ENCODE measurements at places on chromosomes 12 and 14.

DNA sequence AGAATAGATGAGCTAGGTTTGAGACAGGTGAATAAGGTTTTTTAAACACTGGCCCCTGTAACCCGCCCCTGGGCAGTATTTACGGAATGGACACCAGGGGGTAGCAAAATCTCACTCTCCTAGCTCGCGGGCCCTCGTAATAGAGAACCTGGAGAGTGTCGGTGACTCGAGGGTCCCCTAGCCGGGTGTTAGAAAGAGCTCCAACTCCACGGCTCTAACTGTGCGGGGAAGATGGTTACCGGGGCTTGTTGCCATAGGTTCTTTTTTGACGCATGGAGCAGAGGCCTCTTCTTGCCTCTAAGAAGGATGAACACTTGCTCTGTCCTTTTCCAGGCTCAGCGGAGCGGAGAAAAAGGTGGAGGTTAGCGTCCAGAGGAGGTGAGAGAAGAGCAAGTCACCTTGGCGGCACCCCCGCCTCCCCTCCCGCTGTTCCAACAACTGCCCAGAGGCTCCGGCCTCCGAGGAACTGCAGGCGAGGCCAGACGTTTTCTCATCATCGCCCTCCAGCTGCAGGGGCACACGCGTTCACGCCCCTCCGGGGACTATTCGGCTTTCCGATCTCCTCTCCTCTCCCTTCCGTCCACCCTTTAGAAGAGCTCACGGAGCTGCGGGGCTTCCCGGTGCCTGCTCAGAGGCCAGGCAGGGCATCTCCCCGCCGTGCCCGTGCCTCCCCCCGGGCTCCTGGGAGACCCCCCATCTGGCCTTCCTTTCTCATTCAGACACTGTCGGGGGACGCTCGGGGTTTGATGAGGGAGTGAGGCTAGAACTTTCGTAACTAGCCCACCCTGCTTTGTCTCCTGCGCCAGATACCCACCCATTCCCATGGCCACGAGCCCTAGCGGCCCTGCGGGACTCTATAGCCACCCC, 1.4 kb upstream of the ARHGEF40 start:
- DNase-seq: peak; percentile 23

DNA sequence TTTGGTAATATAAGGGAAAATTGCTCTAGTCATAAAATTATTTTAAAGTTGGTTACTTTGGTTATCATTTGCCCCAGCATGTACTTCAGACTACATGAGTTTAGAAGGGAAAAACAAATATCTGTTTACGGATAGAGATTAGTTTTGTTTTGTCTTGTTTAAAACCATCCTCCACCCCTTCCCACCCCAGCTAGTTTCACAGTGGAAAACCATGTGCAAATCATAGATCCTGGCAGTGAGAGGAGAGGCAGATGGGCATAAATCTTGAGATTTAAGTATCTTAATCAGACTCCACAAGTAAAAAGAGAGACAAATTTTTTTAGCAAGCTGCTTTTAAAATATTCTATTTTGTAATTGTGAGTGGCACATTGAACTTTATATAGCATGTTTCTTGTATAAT, 424.7 kb downstream of the TMEM117 start:
- DNase-seq: no peak

- no peak for DNase-seq
Measured at GRCh38 chr12:93537769-93538168, 34.7 kb upstream of the SOCS2 start.

DNA sequence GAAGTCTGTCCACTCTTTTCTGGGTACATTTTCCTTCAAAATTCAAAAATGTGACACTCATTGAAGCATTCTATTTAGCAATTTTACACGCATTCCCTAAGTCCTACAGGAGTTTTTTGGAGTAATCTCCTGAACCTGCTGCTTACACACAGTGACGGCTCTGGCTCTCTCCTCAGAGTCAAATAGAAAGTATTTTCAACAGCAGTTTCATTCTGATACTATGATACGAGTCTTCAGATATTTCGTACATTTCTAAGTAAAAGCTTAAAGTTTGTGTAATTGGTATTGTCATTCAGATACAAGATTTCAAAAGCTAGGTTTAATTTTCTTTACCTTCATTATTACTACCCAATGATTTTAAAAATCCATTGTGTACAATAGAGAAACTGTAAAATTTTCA, 36.4 kb downstream of the PIWIL1 start:
- no peak for DNase-seq

DNA sequence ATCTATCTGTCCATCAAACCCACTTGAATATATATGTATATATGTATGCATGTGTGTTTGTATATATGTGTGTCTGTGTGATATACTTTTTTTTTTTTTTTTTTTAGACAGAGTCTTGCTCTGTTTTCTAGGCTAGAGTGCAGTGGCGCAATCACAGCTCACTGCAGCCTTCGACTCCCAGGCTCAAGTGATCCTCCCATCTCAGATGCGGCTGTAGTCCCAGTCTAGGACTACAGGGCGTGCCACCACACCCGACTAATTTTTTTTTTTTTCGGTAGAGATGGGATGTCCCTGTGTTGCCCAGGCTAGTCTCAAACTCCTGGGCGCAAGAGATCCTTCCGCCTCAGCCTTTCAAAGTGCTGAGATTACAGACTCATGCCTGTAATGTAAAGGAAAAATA, 13.0 kb upstream of the APOBEC1 start:
- DNase-seq: no peak

DNA sequence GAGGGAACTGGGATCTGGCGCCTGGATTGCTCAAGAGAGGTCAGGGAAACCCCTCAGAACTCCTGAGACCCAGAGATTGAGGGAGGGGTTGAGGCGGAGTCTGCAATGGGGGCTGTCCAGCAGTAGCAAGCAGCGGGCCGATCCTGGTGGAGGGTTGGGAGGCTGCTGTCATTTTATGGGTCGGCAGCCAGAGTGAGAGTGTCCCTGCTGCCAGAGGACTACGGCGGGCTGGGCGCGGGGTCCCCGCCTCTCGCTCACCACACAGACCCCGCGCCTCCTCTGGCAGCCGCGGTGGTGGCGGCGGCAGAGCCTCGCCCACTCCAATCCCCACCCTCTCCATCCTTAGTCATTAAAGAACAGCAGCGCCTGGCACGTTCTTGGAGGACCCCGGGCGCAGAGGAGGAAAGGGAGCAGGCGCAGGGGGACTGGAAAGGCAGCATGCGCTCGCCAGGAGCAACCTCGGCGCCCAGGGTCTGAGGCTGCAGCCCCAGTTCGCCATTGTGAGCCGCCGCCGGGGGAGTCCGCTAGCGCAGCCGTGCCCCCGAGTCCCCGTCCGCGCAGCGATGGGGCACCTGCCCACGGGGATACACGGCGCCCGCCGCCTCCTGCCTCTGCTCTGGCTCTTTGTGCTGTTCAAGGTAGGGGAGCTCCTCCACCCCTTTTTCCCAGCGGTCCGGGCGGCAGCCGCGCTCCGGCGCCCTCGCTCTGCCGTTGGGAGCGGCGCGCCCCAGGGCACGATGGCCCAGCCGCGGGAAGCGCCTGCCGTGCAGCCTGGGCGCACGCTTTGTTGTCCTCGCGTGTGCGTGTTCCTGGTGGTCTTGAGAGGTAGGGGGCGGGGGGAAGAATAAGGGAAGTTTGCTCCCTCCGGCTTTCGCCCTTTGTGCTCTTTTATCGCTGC, at the start of gene PTPRO:
Gene PTPRO, plus strand, starts transcription at position 345 of the 898 bp plus-strand sequence.
- DNase-seq: no peak

DNA sequence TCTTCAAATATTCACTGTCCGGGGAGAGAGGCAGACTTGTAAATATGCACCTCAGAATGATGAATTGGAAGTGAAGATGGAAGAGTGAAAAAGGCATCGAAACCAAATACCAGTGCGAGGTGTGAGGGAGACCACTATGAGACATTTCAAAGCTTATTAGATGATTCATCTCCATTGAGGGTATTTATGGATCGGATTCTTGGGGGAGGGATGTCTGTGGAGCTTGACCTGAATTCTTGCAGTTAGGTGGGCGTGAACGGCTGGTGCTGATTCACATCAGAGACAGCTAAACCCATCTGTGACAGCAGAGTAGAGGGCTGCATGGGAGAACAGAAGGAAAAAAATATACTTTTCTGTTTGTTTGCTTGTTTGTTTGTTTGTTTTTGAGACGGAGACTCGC, 677.2 kb downstream of the AACS start:
- no peak for DNase-seq

DNA sequence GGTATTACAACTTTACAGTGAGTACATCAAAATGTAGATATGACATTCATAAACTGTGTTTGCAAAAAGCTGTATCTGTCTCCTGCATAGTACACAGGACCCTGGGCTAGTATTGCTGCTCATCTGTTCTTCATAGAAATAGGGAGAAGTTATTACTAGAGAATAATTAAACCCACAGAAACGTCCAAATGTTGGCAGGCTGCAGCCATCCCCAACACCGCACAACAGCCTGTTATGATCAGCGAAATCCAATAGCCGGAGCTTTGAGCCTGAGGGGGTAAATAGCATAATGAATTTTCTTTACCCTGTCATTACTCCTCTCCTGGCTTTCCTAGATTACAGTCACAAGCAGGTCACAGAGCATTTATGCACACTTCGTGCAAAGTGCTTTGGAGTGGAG, 178.0 kb downstream of the DACT1 start:
- DNase-seq: no peak

GRCh38 chr12:3389986-3390385, 101.0 kb upstream of the PRMT8 start:
- DNase-seq: no peak

GRCh38 chr12:121038861-121039668, at the start of gene OASL:
OASL (minus strand) TSS chr12:121039246; CDS start chr12:121038971, 275 bp downstream.
- DNase-seq: no peak

GRCh38 chr12:47276253-47276620, 196.5 kb upstream of the AMIGO2 start:
- no peak for DNase-seq

- DNase-seq: no peak
Measured at GRCh38 chr12:56261503-56262232, 3.5 kb upstream of the ANKRD52 start.

- no peak for DNase-seq
Measured at GRCh38 chr14:52960627-52961026, 9.8 kb upstream of the FERMT2 start.

- DNase-seq: no peak
Measured at GRCh38 chr14:104168603-104169002, 30.2 kb downstream of the KIF26A start.

DNA sequence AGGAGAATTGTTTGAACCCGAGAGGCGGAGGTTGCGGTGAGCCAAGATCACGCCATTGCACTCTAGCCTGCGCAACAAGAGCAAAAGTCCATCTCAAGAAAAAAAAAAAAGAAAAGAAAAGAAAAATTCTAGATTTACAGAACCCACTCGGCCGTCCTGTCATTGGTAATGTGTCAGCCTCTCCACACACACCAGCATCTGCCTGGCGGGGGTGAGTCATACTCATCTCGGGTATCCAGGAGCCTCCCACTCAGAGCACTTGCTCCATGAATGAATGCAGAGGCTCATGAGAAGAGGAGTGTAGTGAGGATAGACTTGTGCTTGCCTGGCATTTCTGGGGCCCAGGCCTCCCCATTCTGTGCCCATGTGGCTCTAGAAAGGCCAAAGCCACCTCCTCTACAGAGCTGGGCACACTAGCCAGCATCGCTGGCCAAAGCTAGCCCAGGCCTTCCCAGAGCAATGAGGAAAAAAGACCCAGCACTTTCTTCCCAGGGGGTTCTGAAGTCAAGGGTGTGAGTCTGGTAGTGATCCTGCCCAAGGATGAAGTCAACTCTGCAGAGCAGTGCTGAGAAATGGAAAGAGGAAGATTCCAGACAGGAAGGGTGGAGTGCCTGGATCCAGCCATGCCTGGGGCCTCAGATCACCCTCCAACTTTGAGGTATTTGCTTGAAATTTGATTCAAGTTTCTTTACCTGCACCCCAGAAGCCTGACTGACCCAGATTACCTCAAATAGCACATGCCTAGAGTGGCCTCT, 31.2 kb upstream of the KLC1 start:
- DNase-seq: no peak

DNA sequence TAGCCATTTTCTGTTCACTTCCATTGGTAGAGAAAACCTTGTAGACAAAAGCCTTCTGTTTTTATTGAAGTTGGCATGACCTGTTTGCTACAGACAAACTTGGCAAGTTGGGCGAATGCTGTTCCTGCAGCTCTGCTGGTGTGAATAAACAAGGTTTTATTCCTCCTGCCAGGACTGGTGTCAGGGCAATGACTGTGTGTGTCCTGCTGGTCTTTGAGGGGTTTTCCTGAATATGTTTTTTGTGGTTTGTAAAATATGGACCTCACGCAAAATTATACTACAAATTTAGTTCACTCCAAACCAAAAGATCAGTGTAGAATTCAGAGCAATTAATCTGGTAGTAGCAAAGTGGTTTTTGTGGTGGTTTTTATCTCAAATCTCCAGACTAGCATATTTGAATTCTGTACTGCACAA, 140.8 kb downstream of the ERC1 start:
- no peak for DNase-seq

GRCh38 chr14:94355191-94355794, 32.2 kb upstream of the SERPINA6 start:
- DNase-seq: no peak

DNA sequence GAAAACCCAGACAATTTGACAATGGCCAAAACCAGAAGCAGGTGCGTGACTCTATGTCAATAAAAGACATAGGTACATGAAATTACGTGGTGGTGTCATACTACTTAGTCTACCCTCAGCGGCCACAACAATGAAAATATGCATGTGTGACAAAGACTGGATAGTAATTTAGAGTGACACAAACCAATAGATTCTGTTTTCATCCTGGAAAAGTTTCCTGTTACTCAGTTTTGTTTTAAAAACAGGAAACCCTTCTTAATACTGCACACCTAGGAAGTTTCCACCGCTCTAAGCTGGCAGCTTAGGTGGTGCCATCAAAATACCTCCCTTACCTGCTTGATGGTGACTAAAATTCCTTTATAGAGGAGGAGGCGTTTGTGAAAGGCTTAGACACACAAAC, 15.1 kb downstream of the POU6F1 start:
- no peak for DNase-seq

- no peak for DNase-seq
Measured at GRCh38 chr12:118145113-118145797, 9.3 kb downstream of the PEBP1 start.

- no peak for DNase-seq
Measured at GRCh38 chr12:94149119-94149780, 873 bp downstream of the PLXNC1 start.

GRCh38 chr14:105478398-105479251, 4.0 kb downstream of the CRIP2 start:
- no peak for DNase-seq

- no peak for DNase-seq
Measured at GRCh38 chr14:104827177-104828055, 26.5 kb downstream of the ZBTB42 start.

DNA sequence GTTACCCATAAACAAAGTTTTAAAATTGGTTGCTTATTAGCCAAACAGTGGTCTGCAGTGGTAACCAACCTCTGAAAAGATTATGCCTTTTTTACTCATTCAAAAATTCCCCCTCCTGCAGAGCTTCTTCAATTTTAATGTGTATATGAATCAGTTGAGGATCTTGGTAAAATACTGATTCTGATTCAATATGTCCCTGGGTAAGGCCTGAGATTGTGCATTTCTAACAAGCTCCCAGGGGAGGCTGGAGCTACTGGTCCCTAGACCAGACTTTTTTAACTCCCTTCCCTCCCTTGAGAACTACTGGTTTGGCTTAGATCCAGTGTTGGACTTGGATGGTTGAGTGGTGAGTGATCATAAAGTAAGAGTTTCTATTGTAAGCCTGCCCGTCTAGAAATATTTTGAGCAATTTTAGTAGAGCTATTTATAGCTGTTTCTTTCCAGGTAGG, 90.2 kb downstream of the FUT8 start:
- DNase-seq: no peak

- no peak for DNase-seq
Measured at GRCh38 chr12:88432531-88433490, 147.5 kb downstream of the KITLG start.

All from stimulated activated CD4-positive, alpha-beta T cell treated with anti-CD3 and anti-CD28 coated beads, TNF-alpha, amount 100 ng/mL, for 4 hours (primary cell).